Right lobe of liver (tissue), 6 donors: ENCODE measurements at places on chromosomes 2 and 18.

DNA sequence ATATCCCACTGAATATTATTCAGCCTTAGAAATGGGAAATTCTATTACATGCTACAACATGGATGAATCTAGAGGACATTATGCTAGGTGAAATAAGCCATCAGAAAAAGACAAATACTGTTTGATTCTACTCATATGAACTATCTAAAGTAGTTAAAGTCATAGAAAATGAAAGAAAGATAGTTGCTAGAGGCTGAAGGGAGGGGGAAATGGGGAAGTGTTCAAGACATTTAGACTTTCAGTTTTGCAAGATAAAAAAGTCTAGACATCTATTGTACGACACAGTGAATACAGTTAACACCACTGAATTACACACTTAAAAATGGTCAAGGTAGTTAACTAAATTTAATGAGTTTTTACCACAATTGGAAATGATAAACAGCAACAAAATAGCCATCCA is 835.9 kb upstream of the CHAC2 start:
- no peak for DNase-seq
- no peak overlapping the region for H3K27ac ChIP-seq
- no peaks in the 10 kb centered on the region for H3K27me3 ChIP-seq
- peaks cover 8% of the 10 kb centered on the region for H3K4me1 ChIP-seq
- no peaks in the 10 kb centered on the region for H3K36me3 ChIP-seq

GRCh38 chr2:13260402-13260801 is 543.7 kb downstream of the TRIB2 start:
- no peak overlapping the region for H3K4me3 ChIP-seq
- H3K27ac ChIP-seq, result no peak overlapping the region
- H3K4me1 ChIP-seq, result no peaks in the 10 kb centered on the region
- no peaks in the 10 kb centered on the region for H3K36me3 ChIP-seq
- no peaks in the 10 kb centered on the region for H3K27me3 ChIP-seq
- DNase-seq, result no peak

DNA sequence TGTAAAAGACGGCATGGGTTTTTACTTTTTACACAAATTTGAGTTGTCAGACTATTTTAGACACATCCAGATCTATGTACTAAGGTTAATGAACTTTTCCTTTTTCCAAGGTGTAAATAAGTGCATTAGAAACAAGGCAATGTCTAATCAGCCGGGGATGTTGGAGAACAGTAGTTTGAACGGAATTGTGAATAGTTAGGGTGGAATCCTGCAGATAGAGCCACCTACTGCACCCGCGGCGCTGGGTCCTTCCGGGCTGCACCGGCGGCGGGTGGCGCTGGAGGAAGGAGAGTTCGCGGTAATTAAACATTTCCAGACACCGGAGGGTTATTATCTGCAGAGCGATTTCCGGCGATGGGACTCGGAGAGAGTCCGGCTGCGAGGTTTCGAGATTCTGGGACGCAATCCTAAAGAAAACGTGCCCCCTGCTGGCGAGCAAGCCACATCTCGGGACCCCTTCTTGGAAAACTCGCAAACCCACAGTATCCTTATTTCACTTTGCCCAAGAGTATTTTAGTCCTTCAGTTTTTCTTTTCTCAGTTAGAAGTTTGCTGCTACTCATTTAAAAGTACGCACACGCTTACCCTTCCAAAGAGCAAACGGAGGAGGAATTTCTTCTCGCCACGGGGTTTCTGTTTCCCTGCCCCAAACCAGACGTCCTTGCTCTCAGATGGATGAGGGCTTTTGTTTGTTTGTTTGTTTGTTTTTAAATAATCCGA is 4.5 kb upstream of the OSR1 start:
- no peak overlapping the region for H3K27ac ChIP-seq
- H3K4me1 ChIP-seq, result no peaks in the 10 kb centered on the region
- H3K36me3 ChIP-seq, result no peaks in the 10 kb centered on the region
- H3K4me3 ChIP-seq, result peak overlapping the region; percentile 50
- H3K27me3 ChIP-seq, result no peaks in the 10 kb centered on the region
- peak; percentile 83 for DNase-seq

DNA sequence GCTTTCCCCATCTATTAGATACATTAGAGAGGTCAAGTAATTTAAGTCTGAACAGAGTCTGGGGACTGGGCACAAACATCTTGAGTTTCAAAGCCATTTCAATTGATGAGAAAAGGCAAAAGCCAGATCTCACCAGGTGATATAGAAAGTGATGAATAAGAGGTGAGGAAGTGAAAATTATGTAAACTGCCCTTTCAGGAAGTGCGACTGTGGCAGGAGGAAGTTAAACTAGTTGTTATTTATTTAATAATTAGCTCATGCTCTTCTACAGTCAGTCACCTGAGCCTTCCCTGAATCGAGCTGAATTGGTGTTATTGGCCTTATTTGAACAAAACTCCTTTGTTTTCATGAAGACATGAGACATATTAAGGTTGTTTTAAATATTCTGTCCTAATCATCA is 115.1 kb downstream of the CDH20 start:
- H3K4me1 ChIP-seq, result no peaks in the 10 kb centered on the region
- no peak overlapping the region for H3K27ac ChIP-seq
- no peaks in the 10 kb centered on the region for H3K27me3 ChIP-seq
- H3K36me3 ChIP-seq, result no peaks in the 10 kb centered on the region
- no peak overlapping the region for H3K4me3 ChIP-seq

GRCh38 chr2:20516291-20516645 is 69.4 kb downstream of the RHOB start:
- no peak for DNase-seq
- no peaks in the 10 kb centered on the region for H3K4me1 ChIP-seq
- H3K4me3 ChIP-seq, result no peak overlapping the region
- no peak overlapping the region for H3K27ac ChIP-seq
- H3K27me3 ChIP-seq, result no peaks in the 10 kb centered on the region

DNA sequence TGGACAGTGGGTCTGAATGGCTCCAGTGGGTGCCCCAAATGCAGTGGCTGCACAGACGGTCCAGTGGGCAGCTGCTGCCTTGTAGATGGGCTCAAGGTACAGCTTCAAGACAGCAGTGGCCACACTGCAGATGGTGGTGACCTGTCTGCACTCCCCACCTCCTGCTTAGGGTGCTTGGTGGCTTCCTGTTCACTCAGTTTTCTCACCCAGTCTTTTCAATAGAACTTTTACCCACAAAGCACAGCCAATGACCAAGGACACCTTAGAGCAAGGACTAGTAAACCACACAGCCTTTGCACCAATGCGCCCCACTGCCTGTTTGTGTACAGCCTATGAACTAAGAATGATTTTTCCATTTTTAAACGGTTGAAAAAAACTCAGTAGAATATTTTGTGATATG is 34.9 kb downstream of the MEX3C start:
- H3K36me3 ChIP-seq, result no peaks in the 10 kb centered on the region
- H3K27me3 ChIP-seq, result no peaks in the 10 kb centered on the region

GRCh38 chr2:26901326-26902183 is 53.6 kb downstream of the DPYSL5 start:
- no peaks in the 10 kb centered on the region for H3K4me1 ChIP-seq
- H3K27ac ChIP-seq, result no peak overlapping the region
- H3K27me3 ChIP-seq, result no peaks in the 10 kb centered on the region
- no peak overlapping the region for H3K4me3 ChIP-seq

- no peaks in the 10 kb centered on the region for H3K4me1 ChIP-seq
- no peaks in the 10 kb centered on the region for H3K36me3 ChIP-seq
These were observed 81.6 kb downstream of the LRRFIP1 start for GRCh38 chr2:237708961-237709360.

GRCh38 chr2:163570391-163570790 is 165.4 kb downstream of the FIGN start:
- no peak overlapping the region for H3K4me3 ChIP-seq
- H3K27ac ChIP-seq, result no peak overlapping the region
- peaks cover 17% of the 10 kb centered on the region for H3K4me1 ChIP-seq
- H3K36me3 ChIP-seq, result no peaks in the 10 kb centered on the region
- no peak for DNase-seq

DNA sequence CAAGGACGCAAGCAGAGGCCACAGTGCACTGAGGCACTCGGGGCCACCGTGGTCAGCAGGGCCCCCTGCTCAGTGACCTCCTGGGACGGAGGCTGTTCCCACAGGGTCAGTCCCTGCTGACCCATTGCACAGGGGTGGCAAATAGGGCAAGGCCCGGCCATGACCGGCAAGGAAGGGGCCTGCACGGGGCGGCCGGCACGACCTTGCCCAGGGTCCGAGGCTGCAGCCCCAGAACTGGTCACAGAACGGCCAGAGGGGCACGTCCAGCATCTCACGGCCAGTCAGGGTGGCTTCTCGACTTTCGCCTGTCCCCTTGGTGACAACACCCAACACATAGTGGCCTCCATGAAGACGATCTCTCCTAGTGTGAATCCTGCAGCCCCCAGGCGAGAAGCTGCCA is 27.6 kb upstream of the OTOS start:
- DNase-seq, result no peak
- H3K27ac ChIP-seq, result no peak overlapping the region
- H3K4me3 ChIP-seq, result no peak overlapping the region
- no peaks in the 10 kb centered on the region for H3K4me1 ChIP-seq
- no peaks in the 10 kb centered on the region for H3K36me3 ChIP-seq

GRCh38 chr18:77897606-77898005 is 648.0 kb downstream of the GALR1 start:
- no peaks in the 10 kb centered on the region for H3K36me3 ChIP-seq
- H3K27ac ChIP-seq, result no peak overlapping the region
- H3K4me3 ChIP-seq, result no peak overlapping the region
- no peak for DNase-seq

DNA sequence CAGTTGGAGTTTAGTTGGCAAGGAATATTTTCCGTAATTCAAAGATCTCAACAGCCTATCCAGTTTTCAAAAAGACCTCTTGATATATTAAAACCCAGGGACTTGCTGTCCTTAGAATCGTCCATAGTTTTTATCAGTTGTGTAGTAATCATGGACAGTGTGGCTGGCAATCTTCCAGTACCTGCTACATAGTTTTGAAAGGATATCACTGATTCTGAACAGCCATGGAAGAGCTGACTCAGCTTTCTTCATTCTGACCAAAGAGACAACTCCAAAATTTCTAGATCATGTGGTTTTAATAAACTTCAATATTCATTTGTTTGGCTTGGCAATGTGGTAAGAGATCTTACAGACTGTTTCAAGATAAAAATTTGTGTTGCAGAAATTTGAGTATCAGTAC is 616.7 kb downstream of the TDRD15 start:
- no peaks in the 10 kb centered on the region for H3K27me3 ChIP-seq
- no peak for DNase-seq
- H3K4me3 ChIP-seq, result no peak overlapping the region

DNA sequence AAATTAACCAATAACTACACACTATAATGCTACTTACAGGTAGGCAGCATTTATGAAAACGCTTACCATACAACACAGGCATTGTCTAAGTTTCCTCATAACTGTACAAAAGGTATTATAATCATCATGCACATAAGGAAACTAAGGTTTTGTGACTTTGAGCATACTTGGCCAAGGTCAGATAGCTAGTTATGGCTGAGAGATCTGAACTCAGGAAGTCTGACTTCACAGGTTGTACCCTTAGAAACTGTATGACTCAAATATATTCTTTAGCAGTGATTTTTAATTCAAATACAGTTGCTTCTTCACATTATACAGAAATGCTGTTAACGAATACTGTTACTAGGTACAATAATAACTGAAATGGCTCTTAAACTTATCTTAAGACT is 89.3 kb downstream of the TRIP12 start:
- no peak for DNase-seq
- H3K27ac ChIP-seq, result no peak overlapping the region
- H3K36me3 ChIP-seq, result no peaks in the 10 kb centered on the region
- H3K27me3 ChIP-seq, result no peaks in the 10 kb centered on the region
- no peaks in the 10 kb centered on the region for H3K4me1 ChIP-seq

- no peaks in the 10 kb centered on the region for H3K4me1 ChIP-seq
- H3K27me3 ChIP-seq, result no peaks in the 10 kb centered on the region
- no peak overlapping the region for H3K4me3 ChIP-seq
- DNase-seq, result no peak
- H3K27ac ChIP-seq, result no peak overlapping the region
- H3K36me3 ChIP-seq, result no peaks in the 10 kb centered on the region
These were observed 159.7 kb upstream of the FBXO11 start for GRCh38 chr2:48066000-48066399.

- no peaks in the 10 kb centered on the region for H3K27me3 ChIP-seq
- no peak overlapping the region for H3K27ac ChIP-seq
- DNase-seq, result no peak
- peaks cover 8% of the 10 kb centered on the region for H3K36me3 ChIP-seq
- H3K4me3 ChIP-seq, result no peak overlapping the region
- no peaks in the 10 kb centered on the region for H3K4me1 ChIP-seq
These were observed 28.1 kb downstream of the STARD7 start for GRCh38 chr2:96180521-96180920.

GRCh38 chr2:64380853-64381527 is 73.0 kb upstream of the LGALSL start:
- H3K27ac ChIP-seq, result no peak overlapping the region
- no peak for DNase-seq
- no peak overlapping the region for H3K4me3 ChIP-seq
- no peaks in the 10 kb centered on the region for H3K27me3 ChIP-seq

DNA sequence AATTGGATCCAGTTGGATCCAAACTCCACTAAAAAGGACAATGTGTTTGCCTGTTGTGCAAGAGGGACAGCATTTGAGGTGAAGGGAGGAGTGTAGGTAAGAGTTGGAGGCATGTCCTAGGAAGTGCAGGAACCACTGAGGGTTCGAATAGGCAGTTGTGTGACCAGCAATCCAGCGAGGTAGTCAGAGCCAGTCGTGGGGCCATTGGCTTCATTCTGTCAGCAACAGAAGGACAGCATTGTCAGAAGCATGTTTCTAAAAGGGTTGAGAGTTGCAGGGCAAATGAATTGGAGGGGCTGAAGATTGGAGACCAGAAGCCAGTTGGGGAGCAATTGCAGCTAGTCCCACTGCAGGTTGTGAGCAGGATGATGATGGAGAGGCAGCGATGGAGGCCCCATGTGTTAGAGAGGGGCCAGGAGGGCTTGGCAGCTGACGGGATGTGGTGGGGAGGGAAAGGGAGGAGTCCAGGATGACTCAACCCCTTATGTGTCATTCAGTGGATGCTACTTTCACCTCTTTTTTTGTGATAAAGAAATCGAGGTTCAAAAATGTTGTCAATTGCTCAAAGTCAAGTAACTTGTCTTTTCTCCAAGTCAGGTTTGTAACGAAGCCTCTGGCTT is 96.7 kb upstream of the SIX3 start:
- H3K4me1 ChIP-seq, result no peaks in the 10 kb centered on the region
- no peaks in the 10 kb centered on the region for H3K27me3 ChIP-seq
- no peaks in the 10 kb centered on the region for H3K36me3 ChIP-seq

DNA sequence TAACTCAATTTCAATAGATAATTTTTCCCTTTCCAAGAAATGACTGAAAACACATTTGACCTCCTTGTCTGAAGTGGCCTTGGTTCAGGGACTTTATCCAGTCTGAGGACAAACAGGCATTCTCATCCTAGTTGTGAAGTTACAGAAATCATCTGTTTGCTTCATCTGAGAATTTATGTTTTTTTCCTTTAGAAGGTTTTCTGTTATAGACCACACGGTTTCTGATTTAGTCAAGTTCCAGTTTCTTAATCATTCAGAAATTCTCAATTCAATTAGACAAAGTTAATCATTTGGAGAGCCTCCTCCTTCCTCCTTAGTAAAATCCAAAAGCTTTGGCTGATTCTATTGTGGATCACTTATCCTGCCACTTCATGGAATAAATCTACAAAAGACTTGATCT is 60.9 kb downstream of the ICOS start:
- no peak overlapping the region for H3K27ac ChIP-seq
- no peaks in the 10 kb centered on the region for H3K36me3 ChIP-seq
- DNase-seq, result no peak
- no peak overlapping the region for H3K4me3 ChIP-seq
